ENCODE measurements at places on chromosomes 16 and 17. TPM values are rescaled to one million over a fixed set of nuclear protein-coding genes. Genes with fewer than 3 reads are reported as not detected.
A peak's percentile ranks its signal among the peaks of the same experiment; 100 is the strongest.

Gene TEKT3
- total RNA-seq, result not detected

Gene LLGL2
- 156 TPM for total RNA-seq

DNA sequence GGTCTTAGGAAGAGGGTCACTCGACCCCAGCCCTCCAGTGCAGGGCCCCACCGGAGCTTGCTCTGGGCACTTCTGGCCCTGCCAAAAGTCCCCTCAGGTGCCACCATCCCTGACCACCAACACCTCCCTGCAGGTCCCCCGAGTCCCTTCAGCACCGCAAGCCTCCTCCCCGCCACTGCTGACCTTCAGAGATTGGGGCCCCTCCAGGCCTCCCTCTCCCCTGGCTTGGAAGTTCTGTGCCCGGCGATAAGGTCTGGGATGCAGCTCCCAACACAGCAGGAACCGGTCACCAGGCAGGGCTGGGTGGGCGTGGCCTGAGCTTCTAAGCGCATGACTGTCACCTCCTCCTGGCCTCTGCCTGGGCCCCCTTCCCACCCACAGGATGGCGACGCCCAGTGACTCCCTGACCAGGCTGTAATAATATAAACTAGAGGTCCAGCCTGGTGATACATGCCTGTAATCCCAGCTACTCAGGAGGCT lies 11.2 kb downstream of the PIEZO1 start:
- DNase-seq, result peak; percentile 88

Gene TBX2
- total RNA-seq, result 0.44 TPM

DNA sequence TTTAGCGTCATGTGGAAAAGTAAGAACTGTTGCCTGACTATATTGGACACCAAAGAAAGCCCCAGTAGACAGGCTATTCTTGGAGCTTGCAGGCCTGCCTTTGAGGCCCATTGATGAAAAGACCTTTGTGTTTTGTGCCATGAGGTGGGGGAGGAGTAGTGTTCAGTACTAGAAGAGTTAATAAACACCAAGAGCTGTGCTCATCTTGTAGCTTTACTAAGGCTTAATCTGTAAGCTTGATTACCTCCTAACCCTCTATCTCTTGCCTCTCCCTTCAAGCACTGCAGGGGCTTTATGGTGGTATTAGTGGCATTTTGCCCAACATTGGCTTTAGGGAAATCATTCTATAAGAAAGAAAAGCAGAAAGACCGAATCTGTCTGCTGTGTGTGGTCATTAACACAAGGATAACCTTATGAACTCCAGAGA lies 220.2 kb upstream of the TBX2 start:
- no peak for DNase-seq

GRCh38 chr17:16463358-16464302 lies 28.4 kb downstream of the LRRC75A start:
- peak; percentile 47 for DNase-seq

Gene MT1E
- total RNA-seq, result 22.2 TPM
